ENCODE measurements at places on chromosomes 5 and 9.

GRCh38 chr5:138351517-138351916 lies 968 bp upstream of the KDM3B start:
- no peak for DNase-seq

GRCh38 chr5:8560776-8561175 lies 691.8 kb downstream of the MTRR start:
- no peak for DNase-seq

DNA sequence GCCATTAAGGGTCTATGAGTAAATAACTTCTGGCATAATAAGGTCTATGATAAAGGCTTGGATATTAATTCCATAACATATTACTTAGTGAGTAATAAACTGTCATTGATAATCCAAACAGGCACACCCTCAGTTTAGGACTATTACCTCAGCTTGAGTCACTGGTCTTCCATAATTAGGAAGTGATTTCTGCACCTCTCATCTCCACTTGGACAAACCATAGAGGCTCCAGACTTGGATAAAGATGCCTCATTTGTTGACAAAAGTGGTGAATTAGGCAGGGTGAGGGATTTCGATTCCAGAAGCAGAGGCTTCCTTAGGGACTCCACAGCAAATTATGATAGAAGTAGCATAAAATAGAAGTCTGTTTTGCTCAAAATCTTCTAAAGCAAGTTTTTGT lies 127.5 kb upstream of the MTAP start:
- no peak for DNase-seq

DNA sequence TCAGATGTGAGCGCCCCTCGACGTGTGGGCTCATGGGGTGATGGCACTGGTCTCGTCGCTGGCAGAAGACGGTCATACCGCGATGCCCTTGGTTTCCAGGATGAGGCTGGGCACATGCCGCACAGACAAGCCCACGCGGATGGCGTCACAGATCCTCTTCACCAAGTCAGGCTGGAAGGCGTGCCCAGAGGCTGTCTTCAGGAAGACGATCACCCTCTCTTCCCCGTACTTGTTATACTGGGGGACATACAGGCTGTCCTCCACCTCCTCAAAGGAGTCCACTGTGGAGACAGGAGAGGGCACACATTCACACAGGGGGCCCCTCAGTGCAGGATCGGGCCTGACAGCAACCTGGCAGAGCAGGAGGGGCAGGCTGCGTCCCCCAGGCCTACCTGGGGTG lies 41.9 kb upstream of the ZNF354A start:
- DNase-seq = no peak

- DNase-seq = no peak
Observed at GRCh38 chr5:14665949-14666348, 1.4 kb downstream of the OTULIN start.

DNA sequence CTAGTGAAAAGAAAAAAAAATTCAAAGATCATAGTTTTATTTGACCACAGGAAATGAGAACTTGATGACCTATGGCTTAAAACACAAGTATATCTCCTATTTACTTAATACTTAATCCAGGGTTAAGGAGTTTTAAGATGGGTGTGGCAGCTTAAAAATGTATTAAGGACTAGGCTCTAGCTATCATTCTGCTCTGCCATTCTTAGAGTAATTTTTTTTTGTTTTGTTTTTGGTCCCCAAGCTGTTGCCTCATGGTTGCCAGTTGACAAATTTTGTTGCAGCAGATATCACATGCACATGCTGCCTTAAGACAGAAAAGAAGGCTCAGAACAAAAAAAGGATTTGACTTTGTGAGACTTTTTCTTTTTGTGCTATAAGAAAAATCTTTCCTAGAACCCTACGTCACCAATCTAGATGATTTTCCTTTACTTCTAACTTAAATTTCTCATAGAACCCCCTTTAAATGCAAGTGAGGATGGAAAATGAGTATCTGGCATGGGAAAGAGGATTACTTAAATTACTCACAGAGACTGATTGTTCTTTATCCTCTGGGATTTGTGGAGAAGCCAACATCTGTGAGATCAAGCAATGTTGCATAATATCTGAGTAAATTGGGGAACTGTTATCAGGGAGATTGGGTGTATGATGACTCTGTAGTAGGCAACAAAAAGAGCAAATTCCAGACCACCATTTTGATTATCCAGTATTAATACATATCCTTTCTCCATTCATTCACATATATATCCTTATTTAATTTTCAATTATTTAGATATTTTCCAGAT lies 364.7 kb upstream of the CD180 start:
- no peak for DNase-seq

- DNase-seq = no peak
Observed at GRCh38 chr5:76473661-76474060, 70.6 kb downstream of the IQGAP2 start.

DNA sequence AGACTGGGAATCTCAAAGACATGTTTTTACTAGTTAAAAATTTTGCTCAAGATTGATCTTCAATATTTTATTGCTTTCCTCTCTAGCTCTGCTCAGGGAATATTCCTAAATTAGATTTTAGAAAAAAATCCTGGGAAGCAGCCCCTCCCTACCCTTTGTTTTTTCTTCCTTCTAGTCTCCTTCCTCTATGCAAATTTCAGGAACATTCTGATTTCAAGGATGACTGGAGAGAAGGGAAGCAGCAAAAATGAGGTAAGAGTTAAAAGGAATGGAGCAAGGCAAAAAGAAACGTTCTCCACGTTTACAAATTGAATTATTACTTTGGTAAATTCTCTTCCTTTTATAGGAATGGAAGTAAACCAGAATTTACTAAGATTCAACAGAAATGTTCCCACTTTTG lies 493.4 kb upstream of the TUSC1 start:
- DNase-seq = no peak

GRCh38 chr5:149448431-149448830 lies 69.3 kb upstream of the IL17B start:
- DNase-seq = no peak

DNA sequence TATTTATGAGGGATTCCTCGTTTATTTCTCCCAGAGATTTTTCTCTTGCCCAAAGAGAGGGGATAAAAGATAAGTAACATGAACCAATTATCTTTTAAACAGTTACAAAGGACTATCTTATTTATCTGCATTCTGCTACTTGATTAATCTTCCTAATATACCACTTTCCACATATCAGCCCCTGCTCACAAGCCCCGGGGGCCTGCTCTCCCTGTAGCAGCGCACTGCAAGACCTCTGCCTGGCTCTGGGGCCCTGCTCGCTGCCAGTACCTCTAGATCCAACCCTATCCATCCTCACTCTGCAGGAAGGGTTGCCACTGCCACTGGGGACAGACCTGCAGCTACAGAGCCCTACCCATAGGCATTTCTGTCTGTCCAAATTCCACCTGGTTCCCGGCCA lies 75.3 kb downstream of the MED27 start:
- no peak for DNase-seq

DNA sequence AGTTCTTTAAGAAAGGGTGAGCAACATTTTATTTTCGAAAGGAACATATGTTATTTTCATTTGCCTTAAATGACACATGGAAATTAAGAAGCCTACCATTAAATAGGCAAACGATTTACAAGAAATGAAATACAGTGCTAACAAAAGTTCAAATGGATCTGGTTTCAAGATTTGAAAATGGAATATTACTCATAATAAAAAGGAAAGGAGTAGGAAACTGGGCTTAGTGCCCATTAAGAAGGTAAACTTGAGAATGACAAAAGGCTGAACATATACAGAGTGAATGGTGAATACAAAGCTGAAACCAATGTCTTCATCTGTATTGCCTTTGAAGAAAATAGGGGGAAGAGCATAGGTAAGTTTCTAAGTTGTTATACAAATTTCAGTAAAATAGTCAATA lies 974.2 kb upstream of the C9orf72 start:
- no peak for DNase-seq

- no peak for DNase-seq
Observed at GRCh38 chr5:170132269-170132975, 26.7 kb downstream of the FOXI1 start.

- DNase-seq = no peak
Observed at GRCh38 chr9:122367774-122368460, 2.9 kb upstream of the PTGS1 start.

DNA sequence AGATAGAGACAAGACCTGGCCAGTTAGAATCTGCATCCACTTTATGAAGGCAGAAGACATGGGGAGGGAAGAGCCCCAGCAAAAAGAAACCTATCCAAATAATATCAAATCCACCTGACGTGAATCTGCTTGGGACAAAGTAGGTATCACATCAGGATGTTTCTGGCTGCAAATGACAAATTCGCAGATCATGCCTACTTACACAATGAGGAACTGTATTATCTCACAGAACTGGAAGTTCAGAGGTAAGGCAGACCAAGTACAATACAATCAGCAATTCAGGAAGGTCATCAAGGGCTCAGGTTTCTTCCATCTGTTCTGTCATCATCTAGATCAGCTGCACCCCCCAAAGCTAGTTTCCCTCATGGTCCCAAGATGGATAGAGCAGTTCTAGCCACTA lies 13.2 kb upstream of the NR4A3 start:
- DNase-seq = no peak

- DNase-seq = no peak
Observed at GRCh38 chr5:140182075-140182711, 7.2 kb downstream of the CYSTM1 start.

- no peak for DNase-seq
Observed at GRCh38 chr5:126846344-126846743, 69.4 kb downstream of the LMNB1 start.

DNA sequence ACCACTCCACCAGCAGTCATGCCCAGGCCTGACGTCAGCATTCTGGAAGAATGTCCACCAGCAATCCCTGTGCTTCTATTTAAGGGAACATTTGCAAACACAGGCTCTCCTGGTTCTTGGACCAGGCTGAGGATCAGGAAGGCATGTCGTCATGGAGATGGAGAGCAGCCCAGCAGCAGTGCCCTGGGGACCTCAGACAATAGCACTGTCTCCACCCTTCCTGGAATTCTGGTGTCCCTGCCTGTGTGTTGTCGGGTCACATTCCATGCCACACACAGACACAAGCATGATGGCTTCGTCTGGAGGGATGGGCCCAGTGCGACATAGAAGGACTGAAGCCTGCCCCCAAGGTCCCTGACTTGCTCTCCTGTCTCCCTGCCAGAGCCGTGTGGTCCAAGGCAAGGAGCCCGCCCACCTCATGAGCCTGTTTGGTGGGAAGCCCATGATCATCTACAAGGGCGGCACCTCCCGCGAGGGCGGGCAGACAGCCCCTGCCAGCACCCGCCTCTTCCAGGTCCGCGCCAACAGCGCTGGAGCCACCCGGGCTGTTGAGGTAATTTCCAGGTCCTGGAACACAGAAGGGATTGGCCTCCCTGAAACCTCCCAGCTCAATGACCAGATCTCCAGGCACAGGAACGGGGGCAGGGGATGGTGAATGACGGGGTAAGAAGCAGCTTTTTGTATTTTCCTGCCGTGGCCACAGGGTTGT lies 43.8 kb downstream of the STOM start:
- DNase-seq = no peak

DNA sequence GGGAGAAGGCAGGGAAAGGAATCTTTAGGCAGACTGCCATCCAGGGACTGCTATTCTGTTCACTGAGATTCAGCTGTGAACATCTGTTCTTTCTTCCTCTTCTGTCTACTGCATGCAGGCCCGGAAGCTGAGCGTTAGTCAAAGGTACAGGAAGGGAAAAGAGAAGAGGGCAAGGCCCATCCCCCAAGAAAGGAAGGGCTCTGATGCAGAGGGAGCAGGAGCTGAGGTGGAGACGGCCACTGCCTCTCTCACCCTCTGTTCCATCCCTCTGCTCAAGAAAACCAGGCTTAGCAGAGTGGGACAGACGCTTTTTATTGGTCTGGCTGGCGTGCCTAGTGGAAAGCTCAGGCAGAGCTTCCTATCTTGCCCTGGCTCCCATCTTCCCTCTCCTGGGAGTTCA lies 57.6 kb downstream of the PFDN1 start:
- no peak for DNase-seq
